ENCODE measurements at places on chromosomes 4 and X. TPM values are rescaled to one million over a fixed set of nuclear protein-coding genes. Genes with fewer than 3 reads are reported as not detected.
A peak's percentile ranks its signal among the peaks of the same experiment; 100 is the strongest.

- H3K27ac ChIP-seq, result no peak overlapping the region
- no peak overlapping the region for H3K4me3 ChIP-seq
- H3K4me1 ChIP-seq, result no peaks in the 10 kb centered on the region
- no peak for DNase-seq
Measured at GRCh38 chr4:188439641-188440311, 300.5 kb downstream of the TRIML1 start.

DNA sequence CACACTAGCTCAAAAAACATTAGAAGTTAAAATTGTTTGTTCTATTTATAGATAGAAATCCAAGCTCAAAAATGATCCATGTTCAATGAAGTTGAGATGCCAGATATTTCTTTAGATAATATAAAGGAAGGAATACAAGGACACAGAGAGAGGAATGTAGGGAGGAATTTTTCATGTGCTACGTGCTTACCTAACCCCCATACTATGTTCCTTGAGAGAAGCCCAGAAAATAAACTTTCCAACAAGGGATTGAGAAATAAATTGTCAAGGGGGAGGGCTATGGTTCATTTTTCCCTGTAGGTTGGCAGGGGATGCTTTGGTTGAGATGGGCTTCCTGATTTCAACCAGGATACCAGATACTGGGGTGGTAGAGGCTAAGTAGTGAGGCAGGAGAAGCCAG is 15.6 kb upstream of the ADH5 start:
- no peak overlapping the region for H3K27ac ChIP-seq
- DNase-seq, result no peak
- no peaks in the 10 kb centered on the region for H3K4me1 ChIP-seq
- H3K36me3 ChIP-seq, result no peaks in the 10 kb centered on the region
- H3K27me3 ChIP-seq, result no peaks in the 10 kb centered on the region

DNA sequence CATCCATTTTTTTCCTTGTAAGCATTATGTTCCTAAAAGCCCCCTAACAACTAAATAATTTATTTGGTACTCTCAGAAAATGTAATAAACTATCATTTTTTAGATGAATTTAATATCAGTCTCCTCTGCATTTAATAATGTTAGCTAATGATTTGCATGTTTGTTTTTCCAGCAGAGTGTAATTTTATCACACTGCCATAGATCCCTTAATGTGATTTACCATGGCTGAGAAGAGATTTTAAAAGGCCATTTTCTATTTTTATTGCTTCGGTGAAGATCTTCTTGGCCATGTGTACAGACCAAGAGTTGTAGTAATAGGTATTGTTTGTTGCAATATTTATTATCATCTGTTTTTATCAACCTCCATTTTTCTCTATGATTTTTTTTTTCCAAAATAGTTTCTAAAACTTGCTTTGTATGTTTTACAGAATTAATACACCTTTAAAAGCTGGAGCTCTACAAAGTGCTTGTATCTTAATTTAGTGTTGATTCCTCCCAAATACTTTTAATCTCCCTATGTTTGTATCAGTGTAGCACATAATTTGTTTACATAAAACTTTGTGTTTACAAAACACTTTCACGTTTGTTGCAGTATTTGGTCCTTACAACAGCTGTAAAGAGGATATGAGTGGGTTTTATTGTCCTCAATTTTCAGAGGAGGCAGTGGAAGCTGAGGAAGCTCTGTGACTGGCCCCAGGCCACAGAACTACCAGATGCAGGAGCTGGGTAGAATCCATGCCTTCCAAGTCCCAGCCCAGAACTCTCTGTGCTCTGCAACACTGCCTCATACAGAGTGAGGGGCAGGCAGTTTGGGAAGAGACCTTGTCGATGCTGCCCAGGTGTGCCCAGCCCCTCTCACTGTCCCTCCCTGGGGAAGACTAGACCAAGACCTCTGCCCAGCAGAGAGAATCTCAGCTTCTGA is 58.1 kb downstream of the FAM114A1 start:
- no peak overlapping the region for H3K4me3 ChIP-seq
- no peaks in the 10 kb centered on the region for H3K36me3 ChIP-seq

DNA sequence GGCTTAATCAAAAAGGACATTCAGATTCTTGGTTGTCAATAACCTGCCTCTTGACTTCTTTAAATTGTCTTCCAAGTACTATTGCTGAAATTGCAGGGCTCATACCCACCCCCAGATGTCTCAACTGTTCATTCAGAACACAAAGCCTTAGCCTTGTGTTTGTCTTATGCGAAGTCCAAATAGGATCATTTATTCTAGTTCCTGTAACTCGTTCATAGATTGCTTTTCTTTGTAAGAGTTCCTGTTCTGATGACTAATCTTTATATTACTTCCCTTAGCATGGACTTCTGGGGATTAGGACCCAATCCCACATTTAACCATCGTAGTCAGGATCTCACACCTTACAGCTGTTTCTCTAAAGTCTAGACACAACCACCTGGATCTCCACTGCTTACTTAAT is 226.0 kb downstream of the VEGFC start:
- H3K27me3 ChIP-seq, result no peaks in the 10 kb centered on the region
- no peak overlapping the region for H3K4me3 ChIP-seq
- no peak overlapping the region for H3K27ac ChIP-seq
- DNase-seq, result no peak
- no peaks in the 10 kb centered on the region for H3K4me1 ChIP-seq

DNA sequence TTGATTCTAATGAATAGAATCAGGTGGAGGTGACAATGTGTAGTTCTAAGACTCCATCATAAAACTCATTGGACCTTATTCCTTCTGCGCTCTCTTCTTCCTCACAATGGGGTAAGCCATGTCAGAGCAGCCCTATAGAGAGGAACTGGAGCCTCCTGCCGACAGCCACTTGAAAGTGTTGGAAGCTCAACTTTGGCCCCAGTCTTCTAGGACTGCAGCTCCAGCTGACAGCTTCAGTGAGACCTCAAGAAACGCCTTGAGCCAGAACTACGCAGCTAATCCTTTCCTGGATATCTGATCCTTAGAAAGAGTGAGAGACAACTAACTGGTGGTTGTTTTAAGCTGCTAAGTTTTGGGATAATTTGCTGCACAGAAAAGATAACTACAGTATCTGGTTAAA is 22.1 kb upstream of the ADH7 start:
- H3K27me3 ChIP-seq, result peaks cover 19% of the 10 kb centered on the region
- no peaks in the 10 kb centered on the region for H3K36me3 ChIP-seq
- no peaks in the 10 kb centered on the region for H3K4me1 ChIP-seq

GRCh38 chr4:169770416-169770815 is 12.7 kb upstream of the HPF1 start:
- H3K27ac ChIP-seq, result no peak overlapping the region
- H3K4me3 ChIP-seq, result no peak overlapping the region
- peaks cover 9% of the 10 kb centered on the region for H3K27me3 ChIP-seq
- no peak for DNase-seq

- peak overlapping the region; percentile 35 for H3K4me3 ChIP-seq
- peaks cover 9% of the 10 kb centered on the region for H3K36me3 ChIP-seq
- H3K4me1 ChIP-seq, result peaks cover 14% of the 10 kb centered on the region
- DNase-seq, result no peak
- no peak overlapping the region for H3K27ac ChIP-seq
Measured at GRCh38 chr4:7182616-7183015, 9.7 kb upstream of the SORCS2 start.

DNA sequence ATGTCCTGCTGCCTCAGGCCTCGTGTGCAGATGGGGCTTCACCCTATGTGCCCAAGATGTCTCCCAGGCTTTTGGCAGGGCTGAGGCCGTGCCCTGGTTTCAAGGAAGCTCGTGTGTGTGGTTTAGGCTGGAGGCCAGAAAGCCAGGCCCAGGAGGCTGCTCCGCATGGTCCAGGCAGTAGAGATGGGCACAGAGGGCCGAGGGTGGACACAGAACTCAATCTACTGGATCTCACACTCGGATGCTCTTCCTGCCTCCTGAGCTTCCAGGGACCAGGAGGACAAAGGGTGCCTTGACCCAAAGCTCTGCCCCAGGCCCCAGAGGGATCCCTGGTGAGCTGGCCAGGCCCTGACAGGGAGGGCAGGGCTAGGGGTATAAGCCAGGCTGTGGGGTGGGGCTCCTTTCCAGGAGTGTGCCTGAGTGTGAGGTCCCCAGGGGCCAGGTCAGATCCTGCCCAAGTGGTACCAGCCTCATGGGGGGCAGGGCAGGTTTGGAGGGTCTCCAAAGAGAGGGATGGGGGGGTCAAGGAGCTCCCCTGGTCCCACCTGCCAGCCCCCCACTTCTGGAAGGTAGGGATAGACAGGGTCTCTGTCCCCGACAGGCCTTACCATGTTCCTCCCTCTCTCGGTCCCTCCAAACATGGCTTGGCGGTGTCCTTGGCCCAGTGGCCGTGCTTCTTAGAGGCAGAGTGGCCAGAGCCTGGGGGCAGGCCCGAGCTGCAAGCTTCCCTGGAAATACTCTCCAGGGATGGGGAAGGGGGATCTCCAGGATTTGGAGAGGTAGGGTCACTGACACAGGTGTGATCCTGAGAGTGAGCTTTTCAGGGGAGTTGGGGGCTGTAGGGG is 23.8 kb downstream of the HTRA3 start:
- H3K4me1 ChIP-seq, result no peaks in the 10 kb centered on the region
- peaks cover 3% of the 10 kb centered on the region for H3K36me3 ChIP-seq
- no peak overlapping the region for H3K27ac ChIP-seq
- no peaks in the 10 kb centered on the region for H3K27me3 ChIP-seq
- no peak for DNase-seq

GRCh38 chr4:7239101-7239820 is 46.9 kb downstream of the SORCS2 start:
- H3K27me3 ChIP-seq, result no peaks in the 10 kb centered on the region
- H3K27ac ChIP-seq, result no peak overlapping the region
- DNase-seq, result no peak
- no peaks in the 10 kb centered on the region for H3K36me3 ChIP-seq

DNA sequence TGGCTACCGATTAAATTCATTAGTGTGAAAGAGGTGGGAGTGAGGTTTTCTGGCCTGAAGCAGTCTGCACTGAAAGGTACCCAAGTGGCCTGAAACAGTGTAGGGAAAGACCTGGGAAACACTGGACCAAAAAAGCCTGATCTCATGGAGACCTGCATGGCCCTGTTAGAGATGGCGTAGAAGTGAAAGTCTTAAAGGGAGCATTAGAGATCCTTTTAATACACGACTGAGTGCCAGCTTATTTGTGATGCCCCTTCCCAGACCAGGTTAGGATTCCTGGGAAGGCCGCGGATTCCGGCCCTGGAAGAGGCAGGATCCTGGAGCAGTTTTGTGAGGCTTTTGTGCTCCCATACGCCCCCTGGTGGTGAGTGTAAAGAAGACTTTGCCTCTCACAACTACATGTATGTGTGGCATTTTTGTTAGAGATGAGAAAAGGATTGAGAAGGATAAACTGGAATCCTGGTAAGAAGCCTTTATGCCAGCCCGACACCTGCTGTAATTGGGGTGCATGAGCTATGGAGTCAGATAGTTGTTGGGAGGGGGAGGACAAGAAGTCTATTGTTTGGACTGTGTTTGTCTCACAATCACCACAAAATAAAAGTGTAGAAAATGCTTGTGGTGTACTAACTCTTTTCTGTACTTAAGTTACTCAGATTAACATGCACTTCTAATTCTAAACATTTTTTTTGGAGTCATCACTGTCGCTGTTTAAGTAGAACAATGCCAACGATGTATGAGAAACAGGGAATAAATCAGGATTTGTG is 54.0 kb downstream of the JADE1 start:
- H3K4me1 ChIP-seq, result peaks cover 52% of the 10 kb centered on the region
- peaks cover 30% of the 10 kb centered on the region for H3K36me3 ChIP-seq
- DNase-seq, result peak; percentile 71
- no peaks in the 10 kb centered on the region for H3K27me3 ChIP-seq
- peak overlapping the region; percentile 42 for H3K27ac ChIP-seq

GRCh38 chr4:2824329-2824835 is 19.3 kb upstream of the ADD1 start:
- H3K27me3 ChIP-seq, result no peaks in the 10 kb centered on the region
- no peak overlapping the region for H3K27ac ChIP-seq
- peaks cover 6% of the 10 kb centered on the region for H3K4me1 ChIP-seq
- peaks cover 21% of the 10 kb centered on the region for H3K36me3 ChIP-seq

DNA sequence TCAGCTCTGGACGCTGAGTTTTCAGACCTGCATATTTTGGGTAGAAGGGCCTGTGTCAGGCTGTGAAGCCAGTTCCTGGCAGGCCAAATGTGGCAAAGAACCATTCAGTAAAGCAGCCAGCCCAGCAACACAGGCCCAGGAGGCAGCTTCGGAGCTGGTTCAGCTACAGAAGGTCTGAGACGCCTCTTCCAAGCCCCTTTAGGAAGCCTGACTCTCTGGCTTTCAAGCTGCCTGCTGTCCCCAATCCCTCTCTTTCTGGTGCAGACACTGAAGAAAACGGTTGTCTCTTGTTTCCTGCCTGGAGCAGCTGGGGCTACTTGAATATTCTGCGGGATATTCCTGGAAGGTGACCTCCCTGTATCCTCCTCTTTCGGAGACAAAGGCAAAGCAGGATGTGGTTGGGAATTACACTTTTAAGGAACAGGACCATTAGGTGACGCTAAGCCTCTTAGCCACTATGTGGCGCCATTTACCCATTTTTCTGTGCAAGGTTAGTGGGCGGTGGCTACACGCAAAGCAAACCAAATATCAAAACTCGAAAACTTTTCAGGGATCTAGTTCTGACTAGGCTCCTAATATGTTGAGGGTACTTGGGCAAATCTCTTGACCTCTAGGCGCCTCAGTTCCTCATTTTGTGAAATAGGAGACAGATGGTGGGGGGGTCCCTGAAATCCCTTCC is 47.2 kb upstream of the LAS1L start:
- H3K27me3 ChIP-seq, result peaks cover 24% of the 10 kb centered on the region
- H3K4me3 ChIP-seq, result no peak overlapping the region
- peak; percentile 57 for DNase-seq
- H3K36me3 ChIP-seq, result no peaks in the 10 kb centered on the region
- no peak overlapping the region for H3K27ac ChIP-seq
- peaks cover 11% of the 10 kb centered on the region for H3K4me1 ChIP-seq

DNA sequence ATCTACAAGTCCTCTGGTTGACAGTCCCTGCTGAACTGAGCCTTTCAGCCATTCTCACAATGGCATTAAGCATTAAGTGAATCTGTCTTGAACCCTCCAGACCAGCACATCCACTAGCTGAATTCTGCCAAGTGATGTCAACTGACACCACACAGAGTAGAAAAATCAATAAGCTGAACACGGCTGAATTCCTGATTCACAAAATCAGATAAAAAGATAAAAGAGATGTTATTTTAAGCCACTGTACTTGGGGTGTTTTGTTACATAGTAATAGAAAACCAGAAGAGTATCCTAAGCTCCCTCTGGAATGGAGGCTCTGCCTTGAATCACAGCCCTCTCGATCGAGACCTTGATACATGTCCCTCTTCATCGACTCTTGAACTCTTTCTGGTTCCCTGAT is 336.5 kb downstream of the DMD start:
- H3K36me3 ChIP-seq, result no peaks in the 10 kb centered on the region
- H3K27me3 ChIP-seq, result peaks cover 4% of the 10 kb centered on the region
- no peak overlapping the region for H3K4me3 ChIP-seq

The PLXNA3 gene
- 42.9 TPM for total RNA-seq

The HHIP gene
- total RNA-seq, result not detected

The KDR gene
- not detected for total RNA-seq

The BEX1 gene
- total RNA-seq, result 0.29 TPM

The NDNF gene
- 0.35 TPM for total RNA-seq

The HSFX1 gene
- 0.67 TPM for total RNA-seq

The ADH1A gene
- total RNA-seq, result not detected

The HSPA4L gene
- total RNA-seq, result 2.2 TPM

The CYBB gene
- 0.39 TPM for total RNA-seq
